ENCODE measurements at places on chromosomes 4 and X.

DNA sequence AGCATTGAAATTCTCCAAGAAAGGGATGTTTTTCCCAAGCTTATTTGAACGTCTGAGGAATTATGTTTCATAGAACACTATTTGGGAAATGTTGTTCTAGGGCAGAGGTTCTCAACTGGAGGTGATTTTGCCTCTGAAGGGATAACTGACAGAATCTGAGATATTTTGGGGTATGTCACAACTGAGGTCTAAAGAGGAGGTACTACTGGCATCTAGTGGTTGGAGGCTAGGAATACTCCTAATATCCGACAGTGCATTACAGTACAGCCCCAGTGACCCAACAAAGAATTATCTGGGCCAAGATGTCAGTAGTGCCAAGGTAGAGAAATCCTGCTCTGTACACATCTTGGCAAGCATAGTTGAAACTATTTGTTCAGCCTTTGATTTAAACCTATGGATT, 6.4 kb downstream of the HSPA4L start:
- peak; percentile 7 for DNase-seq

DNA sequence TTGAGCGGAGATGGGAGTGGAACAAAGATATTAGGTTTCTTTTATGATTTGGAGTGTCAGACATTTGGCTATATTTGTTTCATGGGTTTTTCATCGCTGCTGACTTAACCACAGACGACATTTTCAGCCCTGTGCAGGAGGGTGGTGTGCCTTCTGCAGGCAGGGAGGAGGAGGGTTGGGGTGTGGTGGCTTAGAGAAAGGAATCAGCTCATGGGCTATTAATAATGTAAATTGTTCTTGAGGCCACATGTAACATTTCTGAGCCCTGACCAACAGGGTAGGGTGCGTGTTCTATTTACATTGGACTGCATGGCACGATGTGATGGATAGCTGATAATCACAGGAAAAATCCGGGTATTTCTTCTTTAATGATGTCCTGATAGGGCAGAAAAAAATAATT, 67.6 kb downstream of the POLA1 start:
- DNase-seq, result no peak

GRCh38 chr4:185318679-185319078, 77.0 kb downstream of the LRP2BP start:
- DNase-seq, result no peak

GRCh38 chr4:151359576-151359975, 34.2 kb upstream of the SH3D19 start:
- DNase-seq, result no peak

DNA sequence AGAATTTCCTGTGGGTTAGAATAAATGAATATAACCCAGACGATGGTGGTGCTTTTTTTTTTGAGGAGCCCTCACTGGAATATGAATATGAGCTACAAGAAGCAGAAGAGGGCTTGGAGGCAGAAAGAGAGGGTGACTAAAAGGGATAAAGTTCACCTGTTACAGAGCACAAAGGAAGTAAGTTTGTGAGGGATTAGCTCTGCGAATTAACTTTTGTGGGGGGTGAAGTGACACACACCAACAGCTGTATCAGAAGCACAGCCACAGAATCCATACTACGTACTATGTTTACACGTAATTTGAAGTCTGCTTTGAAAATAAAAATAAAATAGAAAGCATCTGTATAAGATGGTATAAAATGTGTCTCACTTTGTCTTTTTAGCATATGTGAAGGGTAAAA, 963.6 kb upstream of the DIAPH2 start:
- no peak for DNase-seq

DNA sequence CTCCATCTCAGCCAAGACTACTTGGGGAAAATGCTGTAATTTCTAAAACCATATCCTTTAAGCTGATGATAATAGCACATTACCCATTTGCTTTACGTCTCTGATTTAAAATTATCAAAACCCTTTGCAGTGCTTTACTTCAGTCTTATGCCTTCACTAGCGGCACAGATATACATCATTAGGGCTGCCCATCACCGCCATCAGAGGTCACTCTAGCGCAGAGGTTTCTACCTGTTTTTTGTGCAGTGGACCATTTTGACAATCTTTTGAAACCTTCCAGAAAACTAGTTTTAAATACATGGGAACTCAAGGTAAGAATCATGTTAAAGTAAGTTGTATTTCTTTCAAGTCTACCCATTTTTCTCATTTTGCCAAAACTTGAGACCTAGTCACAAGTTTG, 592.5 kb downstream of the PPARGC1A start:
- no peak for DNase-seq

DNA sequence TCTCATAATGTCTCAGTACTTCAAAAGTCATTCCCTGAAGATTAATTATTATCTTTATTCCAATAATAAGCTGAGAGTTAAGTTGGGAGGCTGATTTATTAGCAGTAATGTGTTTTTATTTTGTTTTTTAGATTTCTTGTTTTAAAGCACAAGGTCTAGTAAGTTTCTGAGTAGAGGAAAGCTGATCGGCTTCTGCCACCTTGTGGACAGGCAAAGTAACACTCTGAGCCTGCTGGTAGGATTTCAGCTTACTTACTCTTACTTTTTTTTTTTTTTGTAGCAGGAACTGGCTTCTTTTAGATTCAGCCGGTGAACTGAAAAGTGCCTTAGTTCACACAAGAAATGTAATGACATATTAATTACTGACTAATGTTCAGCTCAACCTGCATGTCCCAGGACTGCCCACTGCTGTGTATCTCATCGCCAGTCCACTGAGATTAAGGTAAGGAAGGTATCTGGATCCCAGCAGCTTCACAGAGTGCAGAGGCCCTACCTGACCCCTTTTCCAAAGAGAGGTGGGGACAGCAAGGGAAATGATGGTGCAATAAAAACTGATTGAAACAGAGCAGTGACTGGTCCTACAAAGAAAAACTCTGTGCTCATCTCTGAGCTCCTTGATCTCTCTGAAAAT, 126.5 kb downstream of the ADGRA3 start:
- DNase-seq, result peak; percentile 45

GRCh38 chrX:94830717-94831116, 1156.7 kb downstream of the FAM133A start:
- DNase-seq, result no peak

DNA sequence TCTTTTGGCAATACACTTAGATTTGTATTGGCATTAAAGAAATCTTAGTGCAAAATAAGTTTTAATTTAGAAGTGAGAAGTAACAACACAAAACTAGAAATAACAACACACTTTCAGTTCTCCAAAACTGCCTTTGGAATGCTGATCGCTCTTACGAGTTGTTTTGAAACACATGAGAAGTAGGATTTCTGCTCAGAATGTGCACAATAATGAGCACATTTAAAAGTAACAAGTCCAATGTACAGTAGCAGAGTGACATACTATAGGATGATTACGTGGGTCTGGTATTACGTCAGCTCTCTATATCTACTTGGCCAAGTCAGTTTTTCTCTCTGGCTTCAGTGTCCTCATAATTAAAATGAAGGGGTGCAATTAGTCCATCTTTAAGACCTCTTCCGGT, 164.8 kb downstream of the CHM start:
- DNase-seq, result no peak

Data from urothelium cell line (cell line).